Nucleus accumbens (tissue), 56 donors: ENCODE measurements at places on chromosomes 3 and 15.

DNA sequence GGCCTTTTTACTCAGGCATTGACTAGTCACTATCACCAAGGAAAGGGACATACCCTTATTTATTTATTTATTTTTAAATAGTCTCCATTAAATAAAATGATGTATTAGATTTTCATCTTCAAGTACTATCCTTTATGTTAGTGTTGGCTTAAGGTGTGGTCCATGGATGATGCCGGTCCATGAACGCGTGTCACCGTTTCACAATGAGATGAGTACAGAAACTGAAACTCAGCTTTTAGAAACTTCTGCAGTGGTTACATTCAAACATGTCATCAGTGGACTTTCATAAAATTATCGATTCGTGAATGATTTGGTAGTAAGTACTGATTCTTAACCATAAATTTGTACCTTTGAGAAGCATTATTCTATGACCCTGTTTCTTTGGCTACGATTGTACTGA is 166.6 kb downstream of the SATB1 start:
- DNase-seq = no peak

- no peak for DNase-seq
Observed at GRCh38 chr3:120396469-120396868, 47.3 kb upstream of the LRRC58 start.

DNA sequence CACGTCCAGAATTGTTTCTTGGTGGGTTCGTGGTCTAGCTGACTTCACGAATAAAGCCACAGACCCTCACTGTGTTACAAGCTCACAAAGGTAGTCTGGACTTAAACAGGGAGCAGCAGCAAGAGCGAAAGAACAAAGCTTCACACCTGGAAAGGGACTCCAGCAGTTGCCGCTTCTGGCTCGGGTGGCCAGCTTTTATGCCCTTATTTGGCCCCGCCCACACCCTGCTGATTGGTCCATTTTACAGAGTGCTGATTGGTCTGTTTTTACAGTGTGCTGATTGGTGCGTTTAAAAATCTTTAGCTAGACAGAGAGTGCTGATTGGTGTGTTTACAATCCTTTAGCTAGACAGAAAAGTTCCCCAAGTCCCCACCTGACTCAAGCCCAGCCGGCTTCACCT is 194.2 kb upstream of the NDN start:
- no peak for DNase-seq

- DNase-seq = peak; percentile 36
Observed at GRCh38 chr3:50121072-50122032, 32.6 kb downstream of the RBM5 start.

GRCh38 chr3:131193641-131194238 is 167.1 kb downstream of the NEK11 start:
- no peak for DNase-seq

DNA sequence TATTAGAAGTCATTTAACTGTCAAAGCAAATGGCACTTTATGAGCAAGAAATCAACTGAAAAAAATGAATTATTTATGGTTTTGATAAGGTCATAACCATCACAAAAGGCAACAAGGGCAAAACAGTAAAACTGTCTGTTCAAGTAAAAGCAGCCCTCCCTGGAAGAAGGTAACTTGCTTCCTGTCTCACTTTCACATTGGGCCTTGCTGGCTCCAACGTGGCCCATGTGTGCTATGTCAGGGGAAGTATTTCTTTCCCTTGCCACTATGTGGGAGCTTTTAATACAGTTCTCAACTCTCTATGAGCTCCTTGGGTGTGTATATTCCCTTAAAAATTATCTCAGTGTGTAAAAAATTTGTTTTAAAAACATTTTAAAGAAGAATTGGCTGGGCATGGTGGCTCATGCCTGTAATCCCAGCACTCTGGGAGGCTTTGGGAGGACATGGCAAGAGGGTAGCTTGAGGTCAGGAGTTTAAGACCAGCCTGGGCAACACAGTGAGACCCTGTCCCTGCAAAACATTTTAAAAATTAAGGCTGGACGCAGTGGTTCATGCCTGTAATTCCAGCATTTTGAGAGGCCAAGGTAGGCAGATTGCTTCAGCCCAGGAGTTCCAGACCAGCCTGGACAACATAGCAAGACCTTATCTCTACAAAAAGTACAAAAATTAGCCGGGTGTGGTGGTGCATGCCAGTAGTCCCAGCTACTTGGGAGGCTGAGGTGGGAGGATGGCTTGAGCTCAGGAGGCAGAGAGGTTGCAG is 45.2 kb upstream of the TJP1 start:
- DNase-seq = no peak

DNA sequence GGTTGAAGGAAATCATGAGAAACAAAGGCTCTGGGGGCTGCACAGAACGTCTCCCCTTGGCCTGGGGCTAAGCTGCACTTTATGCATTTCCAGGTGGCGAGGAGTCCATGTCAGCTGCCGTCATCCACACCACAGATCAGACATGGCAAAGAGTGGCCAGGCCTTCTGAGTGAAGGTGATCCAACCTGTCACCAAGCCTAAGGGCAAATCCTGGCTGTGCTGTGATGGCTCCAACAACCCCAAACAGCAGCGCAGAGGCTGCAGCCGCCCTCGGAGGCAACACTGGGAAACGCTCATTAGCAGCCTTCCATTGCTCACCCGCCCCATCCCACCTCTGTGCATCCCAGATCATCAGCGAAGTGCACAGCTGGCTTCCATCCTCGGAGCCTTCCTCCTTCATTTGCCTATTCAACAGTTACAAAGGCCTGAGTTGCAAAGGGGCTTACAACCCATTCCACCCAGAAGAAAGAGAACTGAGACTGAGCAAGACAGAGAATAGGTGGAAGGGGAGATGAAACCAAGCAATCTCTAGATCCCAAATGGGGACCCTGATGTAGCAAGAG is 55.7 kb downstream of the SRGAP3 start:
- no peak for DNase-seq

DNA sequence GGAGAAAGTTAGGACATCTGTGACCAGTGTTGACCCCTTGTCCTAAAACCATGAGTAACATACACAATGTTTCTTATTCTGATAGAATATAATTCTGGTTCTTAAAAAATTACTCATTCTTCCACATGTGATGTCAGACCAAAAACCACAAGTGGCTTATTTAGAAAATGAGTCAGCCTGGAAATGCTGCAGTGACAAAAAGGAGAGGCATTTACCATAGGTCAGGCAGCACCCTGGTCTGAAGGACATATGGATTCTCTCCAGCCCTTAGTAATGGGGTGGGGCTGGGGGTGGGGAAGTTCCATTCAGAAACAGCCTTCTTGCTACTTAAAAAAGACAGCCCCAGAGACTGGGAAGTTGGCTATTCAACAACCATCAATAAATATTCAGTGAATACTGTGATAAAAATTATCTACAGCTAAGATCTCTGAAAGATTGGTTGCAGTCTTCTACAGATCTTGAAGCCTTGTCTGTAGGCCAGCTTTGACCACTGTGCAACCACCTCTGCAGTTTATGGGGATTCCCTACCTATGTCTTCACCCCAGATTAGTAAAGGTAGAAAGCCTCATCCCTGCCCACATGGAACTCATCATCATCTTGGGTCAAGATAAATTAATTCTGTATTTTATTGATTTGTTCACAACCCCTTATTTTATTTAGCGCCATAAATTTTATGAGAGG is 34.9 kb upstream of the TIMP4 start:
- no peak for DNase-seq

GRCh38 chr15:42741710-42742109 is 4.8 kb upstream of the CDAN1 start:
- no peak for DNase-seq

DNA sequence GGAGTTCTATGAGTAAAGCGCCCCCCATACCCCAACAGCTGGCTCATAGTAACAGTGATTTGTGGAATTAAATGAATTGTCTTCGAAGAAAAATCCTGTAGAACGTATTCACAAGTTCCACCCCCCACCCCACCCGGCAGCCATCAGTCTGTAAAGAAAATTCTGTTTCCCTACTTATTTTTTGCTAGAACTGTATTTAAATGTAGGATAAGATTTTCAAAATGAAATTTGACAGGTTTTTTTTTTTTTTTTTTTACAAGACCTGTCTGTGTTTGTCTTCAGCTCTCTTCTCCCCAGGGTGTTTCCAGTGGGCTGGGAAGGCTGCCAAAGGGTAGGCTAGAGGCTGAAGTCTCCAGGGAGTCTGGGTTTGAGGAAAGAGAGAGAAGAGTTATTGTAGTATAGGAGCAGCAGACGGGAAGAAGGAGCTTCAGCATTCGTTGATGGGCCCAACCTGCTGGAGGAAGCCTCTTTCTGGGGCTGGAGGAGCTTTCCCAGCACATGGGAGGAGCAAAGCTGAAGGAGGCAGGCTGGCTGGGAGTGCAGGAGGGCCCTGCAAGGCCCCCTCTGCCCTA is 130.6 kb upstream of the SEMA6D start:
- DNase-seq = no peak

DNA sequence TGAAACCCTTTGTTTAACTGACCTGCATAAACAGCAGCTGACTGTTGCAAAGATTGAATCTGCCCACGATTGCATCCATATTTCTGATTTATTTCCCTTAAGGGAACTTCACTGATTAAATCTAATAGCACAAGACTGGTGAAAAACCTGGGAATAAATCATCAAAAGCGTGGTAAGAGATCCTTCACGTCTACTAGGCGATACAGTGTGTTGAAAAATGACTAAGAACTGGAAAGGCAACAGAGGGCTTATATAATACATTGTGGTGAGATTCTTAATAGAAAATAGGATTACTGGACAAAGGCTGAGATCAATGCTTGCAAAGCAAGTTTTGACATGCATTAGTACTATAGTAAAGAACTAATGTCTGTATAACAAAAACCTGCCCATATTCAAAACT is 49.0 kb downstream of the POLQ start:
- no peak for DNase-seq

GRCh38 chr15:82030176-82030575 is 15.6 kb downstream of the MEX3B start:
- DNase-seq = no peak

GRCh38 chr3:26118165-26118564 is 328.3 kb downstream of the OXSM start:
- DNase-seq = no peak

DNA sequence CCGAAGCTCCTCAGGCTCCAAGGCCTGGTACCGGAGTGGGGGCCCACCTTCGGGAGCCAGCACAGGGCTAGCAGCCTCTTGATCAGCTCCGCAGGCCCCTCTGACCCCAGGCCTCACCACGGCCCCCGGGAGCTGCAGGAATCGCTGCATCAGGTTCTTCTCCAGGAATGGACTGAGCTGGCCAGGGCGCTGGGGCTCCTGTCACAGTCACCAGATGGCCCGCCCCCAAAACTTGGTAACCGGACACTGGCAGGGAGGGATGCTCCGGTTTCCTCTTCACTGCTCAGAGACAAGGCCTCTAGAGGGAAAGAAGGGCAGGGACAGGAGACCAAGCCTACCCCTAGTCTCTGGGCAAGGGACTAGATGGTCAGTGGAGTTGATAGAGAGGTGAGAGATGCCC is 9.9 kb downstream of the AP3B2 start:
- no peak for DNase-seq

DNA sequence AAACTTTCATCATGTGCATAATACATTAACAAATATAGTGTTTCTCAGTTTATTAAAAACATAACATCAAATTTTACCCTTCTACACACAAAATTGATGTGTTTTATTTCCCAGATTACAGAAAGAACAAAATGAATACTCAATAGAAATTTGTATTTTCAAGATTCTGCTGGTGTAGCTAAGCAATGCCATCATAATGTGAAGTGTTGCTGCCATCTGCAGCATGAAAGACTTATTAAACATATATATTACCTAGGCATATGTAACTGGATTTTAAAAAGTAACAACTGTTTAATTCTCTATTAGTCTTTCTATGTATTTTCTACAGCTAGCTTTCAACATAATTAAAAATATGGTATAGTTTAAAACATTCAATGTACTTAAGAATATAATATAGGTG is 27.5 kb downstream of the PLSCR5 start:
- DNase-seq = no peak

- DNase-seq = no peak
Observed at GRCh38 chr15:71575474-71576045, 234.8 kb upstream of the NR2E3 start.

GRCh38 chr3:38653685-38654537 is 4.4 kb upstream of the SCN5A start:
- DNase-seq = no peak

GRCh38 chr15:99450896-99451358 is 114.9 kb upstream of the MEF2A start:
- DNase-seq = no peak

DNA sequence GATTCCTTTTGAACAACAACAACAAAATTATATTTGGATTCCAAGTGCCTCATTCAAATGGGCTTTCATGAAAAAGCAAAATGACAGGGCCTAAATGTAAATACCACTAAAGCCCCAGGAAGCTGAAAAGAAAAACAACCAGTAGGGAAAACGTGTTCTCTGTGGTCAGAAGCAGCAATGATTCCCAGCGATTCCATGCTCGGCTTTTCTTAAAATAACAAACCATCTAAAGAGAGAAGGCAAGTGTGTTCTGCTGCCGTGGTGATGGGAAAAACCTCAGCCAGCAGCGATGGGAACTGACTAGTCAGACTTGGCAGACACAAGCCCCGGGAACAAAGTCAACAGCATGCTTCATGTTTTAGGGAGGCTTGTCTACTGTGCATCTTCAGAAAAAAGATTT is 153.6 kb downstream of the TNIK start:
- peak; percentile 34 for DNase-seq

GRCh38 chr15:101499863-101500713 is 10.6 kb upstream of the PCSK6 start:
- no peak for DNase-seq

- no peak for DNase-seq
Observed at GRCh38 chr15:98842192-98842972, 165.2 kb downstream of the PGPEP1L start.

DNA sequence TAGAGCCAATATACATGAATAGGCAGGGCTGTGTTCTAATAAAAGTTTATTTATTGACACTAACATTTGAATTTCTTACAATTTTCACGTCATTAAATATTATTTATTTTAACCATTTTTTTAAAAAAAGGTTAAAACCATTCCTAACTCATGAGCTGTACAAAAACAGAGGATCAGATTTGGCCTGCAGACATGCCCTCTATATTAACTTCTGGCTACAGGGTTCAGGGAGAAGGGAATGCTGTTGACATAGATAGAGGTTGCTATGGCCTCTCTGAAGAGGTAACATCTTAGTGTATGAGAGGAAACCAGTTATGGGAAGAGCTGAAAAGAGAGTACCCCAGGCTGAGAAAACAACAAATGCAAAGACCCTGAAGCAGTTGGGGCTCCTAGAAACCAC is 19.1 kb upstream of the RAP2B start:
- DNase-seq = no peak

GRCh38 chr15:97052513-97052912 is 722.0 kb downstream of the NR2F2 start:
- no peak for DNase-seq
